ENCODE measurements at places on chromosomes 5 and 9.

DNA sequence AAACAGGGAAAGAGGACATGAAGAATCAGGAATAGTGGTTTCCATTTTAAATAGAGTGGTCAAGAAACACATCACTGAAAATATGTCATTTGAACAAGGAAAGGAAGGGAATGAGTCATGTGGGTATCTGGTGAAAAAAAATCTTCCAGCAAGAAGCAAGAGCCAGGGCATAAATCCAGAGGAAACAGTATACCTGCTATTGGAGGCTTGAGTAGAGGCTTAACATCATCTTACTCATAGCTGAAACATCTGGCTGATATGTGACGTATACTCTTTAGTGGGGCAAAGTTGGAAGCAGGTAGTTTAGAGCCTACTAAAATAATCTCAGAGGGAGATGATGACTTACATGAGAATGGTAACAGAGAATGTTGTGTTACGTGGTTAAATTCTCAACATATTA is 517.2 kb downstream of the CAAP1 start:
- no peak for DNase-seq

- no peak for DNase-seq
These were observed 37.8 kb upstream of the PPP3R2 start for GRCh38 chr9:101632611-101633010.

- DNase-seq, result no peak
These were observed 53.7 kb upstream of the EXOC3 start for GRCh38 chr5:389197-389821.

- DNase-seq, result no peak
These were observed 18.8 kb downstream of the SRD5A1 start for GRCh38 chr5:6652025-6652424.

DNA sequence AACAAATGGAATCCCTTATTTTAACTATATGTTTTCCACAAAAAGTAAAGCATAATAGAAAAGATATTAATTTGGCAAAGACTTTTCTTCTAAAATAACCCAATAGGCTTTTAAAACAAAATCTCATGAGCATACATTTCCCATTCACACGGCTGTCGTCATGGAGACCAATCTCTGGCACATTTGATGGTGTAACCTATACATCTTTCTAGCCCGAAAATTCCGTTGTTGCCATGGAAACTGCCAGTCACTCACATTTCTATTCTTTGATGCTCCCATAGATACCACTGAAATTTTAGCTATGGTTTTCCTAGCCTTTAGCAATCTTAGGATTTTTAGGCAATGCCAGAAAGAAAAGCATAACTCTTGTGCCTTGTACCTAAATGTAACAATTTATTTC is 262.9 kb upstream of the TRPM3 start:
- DNase-seq, result no peak

DNA sequence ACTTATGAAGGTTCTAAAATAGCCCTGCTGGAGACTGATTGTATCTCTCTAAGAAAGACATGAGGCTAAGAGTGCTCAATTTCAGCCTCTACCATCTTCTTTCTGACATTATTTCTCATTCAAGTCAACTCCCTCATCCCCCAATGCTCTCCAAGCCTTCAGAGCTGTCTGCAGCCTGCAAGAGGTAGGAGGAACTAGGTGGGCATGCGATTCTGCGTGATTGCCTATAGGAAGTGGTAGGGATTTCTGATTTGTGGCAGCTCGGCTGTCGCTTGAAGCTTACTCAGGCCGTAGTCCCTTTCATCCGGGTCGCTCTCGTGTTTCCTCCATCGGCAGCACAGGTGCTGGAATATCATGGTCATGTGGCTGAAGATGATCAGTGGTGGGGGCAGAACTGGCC is 138.1 kb upstream of the KLF9 start:
- DNase-seq, result no peak

- DNase-seq, result no peak
These were observed 158.7 kb upstream of the KLF4 start for GRCh38 chr9:107648153-107648715.

GRCh38 chr5:54902791-54903473 is 82.5 kb downstream of the ESM1 start:
- DNase-seq, result no peak

DNA sequence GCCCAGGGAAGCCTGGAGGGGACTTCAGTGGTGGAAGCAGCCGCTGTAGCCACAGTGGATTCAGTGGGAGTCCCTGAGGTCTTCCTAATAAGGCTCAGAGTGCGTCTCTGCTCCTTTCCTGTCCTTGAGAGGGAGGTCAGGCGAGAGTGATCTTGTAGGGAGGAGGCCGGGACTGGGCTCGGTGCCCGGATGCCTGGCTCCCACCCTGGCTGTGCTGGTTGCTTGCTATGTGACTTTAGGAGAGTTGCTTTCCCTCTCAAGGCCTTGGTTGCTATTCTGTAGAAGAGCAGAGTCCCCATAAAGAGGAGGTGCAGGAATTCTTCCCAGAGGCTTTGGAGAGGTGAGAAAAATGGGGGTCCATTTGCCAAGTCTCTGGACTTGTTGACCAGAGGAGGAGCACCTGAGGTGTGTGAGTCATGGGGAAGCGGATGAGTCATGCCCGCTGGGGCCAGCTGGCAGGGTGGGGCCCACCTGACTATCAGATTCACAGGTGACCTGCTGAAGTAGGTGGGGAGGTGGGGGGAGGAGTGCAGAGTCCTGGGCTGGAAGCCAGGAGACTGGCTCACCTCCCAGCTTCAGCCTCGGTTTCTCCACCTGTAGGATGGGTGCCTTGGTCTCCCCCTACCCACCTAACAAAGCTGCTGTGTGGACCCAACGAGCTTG is 13.8 kb downstream of the GSN start:
- no peak for DNase-seq

Measured in T1000 (cell line).